ENCODE measurements at places on chromosomes 1 and 21. TPM values are rescaled to one million over a fixed set of nuclear protein-coding genes. Genes with fewer than 3 reads are reported as not detected.

DNA sequence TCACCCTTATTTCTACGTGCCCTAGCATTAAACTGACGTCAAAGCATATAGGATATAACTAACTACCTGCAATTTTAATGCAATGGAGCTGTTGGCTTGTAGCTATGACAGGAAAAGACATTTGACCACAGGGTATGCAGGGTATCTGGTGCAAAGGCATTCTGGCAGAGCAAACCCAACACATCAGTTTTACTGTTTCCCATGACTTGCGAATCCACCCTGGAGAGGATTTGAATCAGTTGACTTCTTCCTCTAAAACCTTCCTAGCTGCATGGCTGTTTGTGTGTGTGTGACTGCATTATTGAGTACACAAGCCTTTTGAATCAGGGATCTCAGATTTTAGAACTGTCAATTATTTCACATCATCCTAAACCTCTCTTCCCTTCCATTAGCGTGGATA is 41.7 kb upstream of the SYT14 start:
- H3K4me3 ChIP-seq = no peak overlapping the region
- peak overlapping the region; percentile 85 for H3K27ac ChIP-seq
- H3K36me3 ChIP-seq = no peaks in the 10 kb centered on the region

DNA sequence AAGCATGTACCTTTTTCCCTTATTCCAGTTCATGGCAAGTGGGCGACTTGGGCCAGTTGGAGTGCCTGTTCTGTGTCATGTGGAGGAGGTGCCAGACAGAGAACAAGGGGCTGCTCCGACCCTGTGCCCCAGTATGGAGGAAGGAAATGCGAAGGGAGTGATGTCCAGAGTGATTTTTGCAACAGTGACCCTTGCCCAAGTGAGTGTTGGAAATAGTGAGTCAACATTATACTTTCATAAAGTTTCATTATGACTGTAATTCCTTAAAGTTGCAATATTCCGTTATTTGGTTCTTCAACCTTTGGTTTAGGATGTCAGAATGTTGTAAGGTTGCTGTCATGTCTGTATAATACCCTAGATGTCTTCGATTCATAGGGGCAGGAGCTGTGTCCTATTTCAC is 230.5 kb downstream of the TPR start:
- no peaks in the 10 kb centered on the region for H3K36me3 ChIP-seq
- no peak overlapping the region for H3K4me3 ChIP-seq
- H3K27ac ChIP-seq = no peak overlapping the region
- DNase-seq = no peak
- no peaks in the 10 kb centered on the region for H3K27me3 ChIP-seq

DNA sequence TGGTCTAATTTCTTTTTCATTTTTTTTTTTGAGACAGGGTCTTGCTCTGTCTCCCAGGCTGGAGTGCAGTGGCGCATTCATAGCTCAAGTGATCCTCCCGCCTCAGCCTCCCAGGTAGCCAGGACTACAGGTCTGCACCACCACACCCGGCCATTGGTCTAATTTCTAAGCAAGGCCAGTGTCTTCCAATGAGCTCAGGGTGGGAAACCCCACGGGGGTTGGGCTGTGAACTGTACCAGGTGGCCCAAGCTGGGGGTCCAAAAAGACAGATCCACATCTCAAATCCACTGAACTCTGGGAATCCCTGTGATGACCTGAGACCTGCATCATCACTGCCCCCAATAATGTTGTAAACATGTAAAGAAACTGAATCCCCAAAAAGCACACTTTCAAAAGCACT is 79.5 kb downstream of the BCAR3 start:
- H3K4me1 ChIP-seq = peaks cover 44% of the 10 kb centered on the region
- DNase-seq = no peak
- H3K27me3 ChIP-seq = no peaks in the 10 kb centered on the region
- H3K27ac ChIP-seq = no peak overlapping the region
- no peaks in the 10 kb centered on the region for H3K36me3 ChIP-seq
- no peak overlapping the region for H3K4me3 ChIP-seq

DNA sequence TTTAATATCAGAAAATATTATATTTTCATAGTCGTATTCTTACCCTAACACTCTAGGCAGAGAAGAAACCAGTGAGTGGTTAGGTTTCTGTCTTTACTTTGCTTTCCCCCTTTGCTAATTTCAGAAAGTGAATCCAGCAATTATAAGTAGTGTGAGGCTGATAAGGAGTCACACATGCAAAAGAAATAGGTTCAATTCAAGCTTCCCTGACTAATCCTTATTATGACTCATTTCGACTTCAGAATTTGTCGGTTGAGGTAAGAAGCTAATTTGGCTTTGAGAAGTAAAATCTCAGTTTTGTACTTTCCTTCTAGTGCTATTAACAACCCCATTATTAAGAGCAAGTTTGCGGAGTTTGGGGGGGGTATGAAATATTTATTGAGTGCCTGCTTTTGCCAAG is 22.4 kb downstream of the ESRRG start:
- H3K36me3 ChIP-seq = no peaks in the 10 kb centered on the region
- H3K4me1 ChIP-seq = no peaks in the 10 kb centered on the region
- H3K27me3 ChIP-seq = 0 out of 2 replicates have a peak, but pooled peaks cover 4% of the 10 kb centered on the region
- H3K27ac ChIP-seq = no peak overlapping the region

GRCh38 chr21:29958551-29958950 is 18.8 kb upstream of the GRIK1 start:
- H3K4me1 ChIP-seq = no peaks in the 10 kb centered on the region
- H3K27ac ChIP-seq = no peak overlapping the region
- H3K36me3 ChIP-seq = no peaks in the 10 kb centered on the region
- no peak overlapping the region for H3K4me3 ChIP-seq
- H3K27me3 ChIP-seq = 0 out of 2 replicates have a peak, but pooled peaks cover 4% of the 10 kb centered on the region

GRCh38 chr1:228784181-228784580 is 48.9 kb downstream of the RHOU start:
- DNase-seq = no peak
- H3K27me3 ChIP-seq = no peaks in the 10 kb centered on the region
- H3K4me3 ChIP-seq = no peak overlapping the region
- no peak overlapping the region for H3K27ac ChIP-seq
- peaks cover 6% of the 10 kb centered on the region for H3K4me1 ChIP-seq
- H3K36me3 ChIP-seq = no peaks in the 10 kb centered on the region

- H3K4me1 ChIP-seq = peaks cover 55% of the 10 kb centered on the region
- H3K27me3 ChIP-seq = no peaks in the 10 kb centered on the region
- H3K36me3 ChIP-seq = no peaks in the 10 kb centered on the region
- peak overlapping the region; percentile 56 for H3K27ac ChIP-seq
- peak overlapping the region; percentile 86 for H3K4me3 ChIP-seq
Measured at GRCh38 chr1:51517361-51518032, 1.6 kb downstream of the EPS15 start.

DNA sequence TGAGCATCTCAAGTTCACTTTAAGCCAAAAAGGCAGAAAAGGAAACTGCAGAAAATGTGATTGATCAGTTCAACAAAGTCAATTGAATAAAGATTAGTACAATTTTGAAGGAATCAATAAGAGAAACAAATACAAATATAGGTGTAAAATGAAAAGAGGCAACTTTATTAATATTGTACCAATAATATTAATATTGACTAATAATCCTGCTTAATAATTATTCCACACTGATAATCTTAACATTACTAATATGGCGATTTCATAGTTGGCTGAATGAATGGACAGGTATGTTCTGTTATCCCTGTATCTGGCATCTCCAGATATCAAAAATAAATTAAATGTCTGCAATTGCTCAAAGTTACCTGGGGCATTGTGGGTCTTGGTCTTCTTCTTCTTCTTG is 61.8 kb downstream of the PRKAB2 start:
- DNase-seq = no peak
- H3K4me3 ChIP-seq = no peak overlapping the region
- H3K4me1 ChIP-seq = no peaks in the 10 kb centered on the region
- H3K27ac ChIP-seq = no peak overlapping the region

DNA sequence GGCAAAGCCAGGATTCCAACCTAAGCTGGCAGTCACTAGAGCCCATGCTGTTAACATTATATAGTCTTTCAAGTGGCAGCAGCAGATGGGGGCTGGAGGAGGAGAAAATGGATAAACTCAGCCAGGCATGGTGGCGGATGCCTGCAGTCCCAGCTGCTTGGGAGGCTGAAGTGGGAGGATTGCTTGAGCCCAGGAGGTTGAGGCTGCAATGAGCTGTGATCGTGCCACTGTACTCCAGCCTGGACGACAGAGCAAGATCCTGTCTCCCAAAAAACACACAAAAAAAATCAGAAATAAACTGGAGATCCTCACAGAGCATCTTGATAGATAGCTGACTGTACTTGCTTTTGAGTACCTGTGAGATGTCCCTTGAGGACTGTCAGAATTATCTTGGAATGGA is 13.4 kb upstream of the WDR26 start:
- no peaks in the 10 kb centered on the region for H3K27me3 ChIP-seq
- H3K36me3 ChIP-seq = no peaks in the 10 kb centered on the region
- H3K4me3 ChIP-seq = no peak overlapping the region
- H3K27ac ChIP-seq = peak overlapping the region; percentile 67

PLA2G2F gene
- total RNA-seq = not detected

IQGAP3 gene
- 12.5 TPM for total RNA-seq

DDAH1 gene
- total RNA-seq = 168 TPM

SLFNL1 gene
- not detected for total RNA-seq

Data from GM23248 (cell line).